ENCODE measurements at places on chromosomes 16 and 17. TPM values are rescaled to one million over a fixed set of nuclear protein-coding genes. Genes with fewer than 3 reads are reported as not detected.

The XYLT1 gene
- total RNA-seq = 31.0 TPM

The SRL gene
- not detected for total RNA-seq

GRCh38 chr17:66764506-66764905 is 70.4 kb upstream of the CACNG5 start:
- H3K4me1 ChIP-seq = no peaks in the 10 kb centered on the region
- no peak for DNase-seq
- H3K27me3 ChIP-seq = peaks cover 2% of the 10 kb centered on the region

- peaks cover 4% of the 10 kb centered on the region for H3K27me3 ChIP-seq
- no peak overlapping the region for H3K27ac ChIP-seq
- H3K36me3 ChIP-seq = peaks cover 11% of the 10 kb centered on the region
- no peak overlapping the region for H3K4me3 ChIP-seq
Measured at GRCh38 chr17:63262751-63263476, 183.2 kb downstream of the CYB561 start.

GRCh38 chr16:29307598-29308507 is 98.7 kb downstream of the NPIPB11 start:
- peaks cover 18% of the 10 kb centered on the region for H3K27me3 ChIP-seq
- H3K4me3 ChIP-seq = no peak overlapping the region
- peaks cover 26% of the 10 kb centered on the region for H3K4me1 ChIP-seq

DNA sequence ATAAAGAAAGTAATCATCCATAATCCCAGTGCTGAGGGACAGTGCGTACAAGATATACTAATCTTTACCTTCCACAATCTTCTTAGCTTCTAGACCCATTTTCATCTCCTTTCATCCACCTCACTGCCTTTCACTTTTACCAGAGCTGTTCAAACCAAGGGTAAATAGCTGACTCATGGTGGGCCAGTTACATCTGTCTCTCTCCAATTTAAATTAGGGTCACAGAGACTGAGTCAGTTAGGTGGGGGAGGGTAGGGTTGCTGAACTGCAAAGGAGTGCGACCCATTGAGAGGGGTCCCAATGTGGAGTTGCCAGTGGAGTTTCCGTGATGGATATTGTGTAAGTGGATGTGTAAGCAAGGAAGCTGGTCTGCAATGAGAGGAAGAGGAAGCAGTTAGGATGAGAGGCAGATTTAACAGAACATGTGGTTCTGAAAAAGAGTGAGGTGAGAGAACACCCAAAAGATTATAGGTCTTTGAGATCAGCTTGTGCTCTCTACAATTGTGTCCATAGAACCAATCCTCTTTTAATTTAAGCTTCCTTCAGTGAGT is 83.5 kb downstream of the GP2 start:
- no peaks in the 10 kb centered on the region for H3K27me3 ChIP-seq
- no peaks in the 10 kb centered on the region for H3K4me1 ChIP-seq
- DNase-seq = no peak
- no peak overlapping the region for H3K4me3 ChIP-seq

Measured in HFFc6 (cell line).